ENCODE measurements at places on chromosomes 13 and 19.

- no peak for DNase-seq
These were observed 59.2 kb downstream of the SIPA1L3 start for GRCh38 chr19:37966211-37966661.

DNA sequence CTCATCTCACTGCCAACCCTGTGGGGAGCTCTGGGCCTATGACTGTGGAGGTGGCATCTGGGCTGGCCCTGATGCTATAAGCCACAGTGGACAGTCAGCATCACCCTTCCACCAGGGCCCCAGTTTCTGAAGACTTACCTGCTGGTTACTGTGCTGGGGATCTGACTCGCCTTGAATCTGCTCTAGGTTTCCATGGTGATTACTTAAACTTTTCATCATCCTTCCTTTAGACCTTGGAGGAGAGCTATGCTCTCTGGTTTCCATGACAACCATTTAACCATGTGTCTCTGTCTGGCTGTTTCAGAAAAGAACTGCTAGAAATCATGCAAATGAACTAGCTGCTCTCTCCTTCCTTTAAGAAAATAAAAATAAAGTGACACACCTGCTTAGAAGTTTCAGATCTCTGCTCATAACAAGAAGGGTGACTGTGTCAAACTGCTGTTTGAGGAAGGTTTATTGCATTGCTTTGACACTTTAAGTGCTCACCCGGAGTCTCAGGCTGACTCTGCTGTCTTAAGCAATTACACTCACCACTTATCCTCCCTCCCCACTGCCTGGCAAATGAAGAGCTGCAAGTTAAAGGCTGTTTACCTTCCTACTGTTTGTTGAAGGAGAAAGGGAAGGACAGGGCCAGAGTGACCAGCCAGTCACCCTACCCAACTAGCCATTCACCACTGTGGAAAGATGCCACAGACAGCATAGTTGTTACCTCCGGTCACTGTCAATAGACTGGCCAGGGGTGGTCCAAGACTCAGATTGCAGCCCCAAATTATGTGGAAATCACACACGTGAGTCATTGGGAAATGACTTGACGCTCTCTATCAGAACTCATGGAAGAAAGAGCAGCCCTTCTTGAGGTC lies 87.6 kb downstream of the HSPH1 start:
- DNase-seq = no peak

DNA sequence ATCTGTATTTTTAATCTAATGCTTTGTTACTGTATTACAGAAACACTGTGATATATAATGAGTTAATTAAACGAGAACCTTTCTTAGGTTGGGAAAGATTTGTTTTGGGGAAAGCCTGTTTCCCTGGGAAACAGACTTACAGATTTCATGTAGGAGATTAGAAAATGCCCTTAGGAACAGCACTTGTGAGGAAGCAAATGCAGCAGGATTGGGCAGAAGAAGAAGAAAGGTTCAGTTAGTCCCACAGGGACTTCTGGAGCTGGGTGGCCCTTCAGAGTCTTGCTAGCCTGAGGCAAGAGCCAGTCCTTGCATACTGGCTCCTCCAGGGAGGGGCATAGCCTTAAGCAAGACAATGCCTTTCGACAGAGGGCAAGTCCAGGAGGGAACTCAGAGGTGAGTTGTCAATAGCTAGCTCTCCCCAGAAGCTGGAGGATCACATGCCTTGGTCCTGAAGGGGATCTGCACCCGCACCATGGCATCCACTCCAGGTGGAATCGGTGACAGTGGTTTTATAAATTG lies 36.8 kb downstream of the N4BP2L1 start:
- DNase-seq = no peak

- DNase-seq = no peak
These were observed 64.1 kb downstream of the DOCK9 start for GRCh38 chr13:98913741-98914140.

- DNase-seq = no peak
These were observed 85.6 kb downstream of the GNG7 start for GRCh38 chr19:2616741-2617392.

- DNase-seq = no peak
These were observed 130.5 kb upstream of the RNF113B start for GRCh38 chr13:98307463-98308085.

DNA sequence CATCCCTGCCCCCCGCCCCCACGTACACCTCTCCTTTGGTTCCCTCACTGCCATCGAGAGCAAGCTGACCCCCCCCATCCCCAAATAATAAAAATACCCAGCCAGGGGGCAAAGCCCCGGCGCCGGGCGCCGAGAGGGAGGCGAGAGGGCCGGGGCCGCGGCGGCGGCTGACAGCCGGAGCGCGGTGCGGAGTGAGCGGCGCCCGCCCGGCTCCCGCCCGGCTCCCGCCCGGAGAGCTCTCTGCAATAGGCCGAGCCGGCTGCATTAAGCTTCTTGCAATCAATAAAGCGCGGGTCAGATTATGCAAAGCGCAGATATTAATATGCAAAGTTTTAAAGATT lies 40.9 kb downstream of the DEDD2 start:
- DNase-seq = no peak

DNA sequence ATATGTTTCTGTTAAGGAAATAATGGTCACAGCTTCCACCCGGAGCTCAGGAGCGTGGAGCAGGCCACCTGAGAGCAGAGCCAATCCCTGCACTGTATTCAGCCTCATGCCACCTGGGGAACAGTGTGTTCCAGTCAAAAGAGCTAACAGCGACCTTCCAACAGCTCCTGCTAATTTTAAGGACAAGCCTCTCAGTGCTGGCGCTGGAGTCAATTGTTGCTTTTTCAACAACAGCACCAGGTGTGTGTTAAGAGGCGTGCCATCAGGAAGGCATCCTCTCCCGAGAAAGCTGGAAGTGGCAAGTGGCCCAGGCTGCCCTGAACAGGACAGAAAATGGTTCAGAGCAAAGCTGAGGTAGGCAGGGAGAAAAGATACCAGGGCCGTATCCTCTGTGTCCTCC lies 102.0 kb downstream of the CACNA1A start:
- no peak for DNase-seq

GRCh38 chr19:10226376-10227025 lies 4.6 kb downstream of the S1PR2 start:
- DNase-seq = peak; percentile 89
